ENCODE measurements at places on chromosomes 2 and 18.

DNA sequence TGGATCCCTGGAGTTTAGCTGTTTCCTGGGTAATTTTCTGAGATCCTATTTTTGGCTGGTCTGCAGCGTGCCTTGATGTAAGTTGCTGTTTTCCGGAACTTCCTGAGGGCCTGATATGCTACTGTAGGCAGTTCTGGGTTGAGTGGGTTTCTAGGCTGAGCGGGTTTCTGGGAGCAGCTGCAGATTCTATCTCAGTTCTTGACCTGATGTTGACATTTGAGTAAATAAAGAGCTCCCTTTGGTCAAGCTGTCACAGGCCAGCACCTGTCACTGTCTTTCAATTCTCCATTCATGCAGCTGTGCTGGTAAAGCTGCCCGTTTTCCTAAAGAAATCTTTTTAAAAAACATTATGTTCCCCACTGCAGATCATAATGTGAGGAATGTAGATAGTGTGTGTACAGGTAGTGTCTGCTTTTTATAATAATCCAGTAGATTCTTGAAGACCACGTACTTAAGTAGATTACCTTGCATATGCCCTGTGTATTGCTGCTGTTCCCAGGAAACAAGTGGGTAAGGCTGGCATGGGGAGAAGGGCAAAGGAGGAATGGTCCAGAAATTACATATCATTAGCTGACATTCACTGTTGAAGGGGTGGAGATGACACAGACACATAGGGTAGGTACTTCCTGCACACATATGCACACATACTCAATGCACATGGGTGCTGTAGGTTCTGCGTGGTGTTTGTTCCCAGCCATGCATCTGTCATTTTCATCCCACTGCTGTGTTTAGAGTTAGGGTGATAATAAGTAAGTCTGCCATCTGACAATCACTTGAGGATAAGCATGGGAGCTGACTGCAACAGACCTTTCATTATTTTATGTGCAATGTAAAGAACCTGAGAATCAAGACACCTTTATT, 25.9 kb downstream of the CD28 start:
- DNase-seq = no peak

DNA sequence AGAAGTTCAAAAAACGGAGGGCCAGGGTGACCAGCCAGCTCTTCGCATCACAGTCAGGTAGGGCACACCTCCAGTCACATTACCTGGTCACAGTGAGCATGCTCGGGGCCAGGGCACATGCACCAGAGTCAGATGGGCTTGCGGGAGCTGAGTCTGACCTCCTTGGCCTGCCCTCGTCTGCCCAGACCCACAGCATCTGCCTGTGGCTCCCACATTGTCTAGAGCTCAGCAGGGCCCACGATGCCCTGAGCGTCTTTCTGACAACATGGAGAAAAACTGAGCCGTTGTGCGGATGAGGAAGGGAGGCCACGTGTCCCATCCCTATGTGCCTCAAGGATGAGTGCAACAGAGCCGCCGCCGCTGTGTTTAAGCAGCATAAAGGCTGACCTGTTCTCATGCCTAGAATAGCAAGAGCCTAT, 37.6 kb downstream of the CRACDL start:
- no peak for DNase-seq

DNA sequence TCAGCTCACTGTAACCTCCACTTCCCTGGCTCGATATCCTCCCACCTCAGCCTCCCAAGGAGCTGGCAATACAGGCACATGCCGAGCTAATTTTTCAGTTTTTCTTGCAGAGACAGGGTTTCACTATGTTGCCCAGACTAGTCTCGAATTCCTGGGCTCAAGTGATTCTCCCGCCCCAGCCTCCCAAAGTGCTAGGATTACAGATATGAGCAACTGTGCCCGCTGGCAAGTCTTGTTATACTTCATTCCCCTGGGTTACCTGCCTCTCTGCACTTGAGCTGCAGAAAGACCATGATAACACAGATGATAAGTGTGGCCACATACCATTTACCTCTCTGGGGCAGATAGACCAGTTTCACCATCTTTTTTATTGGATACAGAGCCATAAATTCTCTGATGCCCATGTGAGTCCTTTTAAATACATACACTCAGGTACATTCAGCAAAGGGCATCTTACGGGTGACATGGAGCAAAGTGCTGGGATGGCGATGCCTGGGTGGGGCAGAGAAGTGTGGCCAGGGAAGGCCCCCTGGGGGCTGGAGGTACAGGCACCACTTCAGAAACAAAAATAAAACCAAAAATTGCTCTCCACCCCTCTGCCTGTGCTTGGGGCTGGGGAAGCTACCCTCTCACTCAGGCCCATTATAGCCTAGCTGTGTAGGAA, 20.4 kb downstream of the CCT7 start:
- DNase-seq = no peak

- no peak for DNase-seq
Observed at GRCh38 chr2:1759611-1759930, 15.3 kb upstream of the PXDN start.

DNA sequence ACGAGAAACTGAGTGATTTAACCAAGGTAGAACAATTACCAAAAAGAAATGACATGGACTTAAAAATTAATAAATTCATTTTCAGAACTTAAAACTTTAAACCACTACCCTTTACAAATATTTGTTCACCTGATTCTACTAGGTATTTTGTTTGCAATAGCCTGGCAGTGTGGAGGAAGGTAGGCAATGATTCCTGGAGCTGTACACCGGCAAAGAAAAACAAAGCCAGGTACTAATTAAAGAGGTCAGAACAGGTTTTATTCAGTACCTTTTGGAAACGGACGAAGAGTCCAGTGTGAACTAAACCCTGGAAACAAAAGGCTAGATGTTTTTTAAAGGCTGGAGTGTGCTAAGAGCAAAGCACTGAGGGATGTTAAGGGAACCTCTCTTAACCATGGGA, 561.3 kb upstream of the FSHR start:
- no peak for DNase-seq

GRCh38 chr2:159089543-159089942, 121.1 kb downstream of the TANC1 start:
- no peak for DNase-seq

DNA sequence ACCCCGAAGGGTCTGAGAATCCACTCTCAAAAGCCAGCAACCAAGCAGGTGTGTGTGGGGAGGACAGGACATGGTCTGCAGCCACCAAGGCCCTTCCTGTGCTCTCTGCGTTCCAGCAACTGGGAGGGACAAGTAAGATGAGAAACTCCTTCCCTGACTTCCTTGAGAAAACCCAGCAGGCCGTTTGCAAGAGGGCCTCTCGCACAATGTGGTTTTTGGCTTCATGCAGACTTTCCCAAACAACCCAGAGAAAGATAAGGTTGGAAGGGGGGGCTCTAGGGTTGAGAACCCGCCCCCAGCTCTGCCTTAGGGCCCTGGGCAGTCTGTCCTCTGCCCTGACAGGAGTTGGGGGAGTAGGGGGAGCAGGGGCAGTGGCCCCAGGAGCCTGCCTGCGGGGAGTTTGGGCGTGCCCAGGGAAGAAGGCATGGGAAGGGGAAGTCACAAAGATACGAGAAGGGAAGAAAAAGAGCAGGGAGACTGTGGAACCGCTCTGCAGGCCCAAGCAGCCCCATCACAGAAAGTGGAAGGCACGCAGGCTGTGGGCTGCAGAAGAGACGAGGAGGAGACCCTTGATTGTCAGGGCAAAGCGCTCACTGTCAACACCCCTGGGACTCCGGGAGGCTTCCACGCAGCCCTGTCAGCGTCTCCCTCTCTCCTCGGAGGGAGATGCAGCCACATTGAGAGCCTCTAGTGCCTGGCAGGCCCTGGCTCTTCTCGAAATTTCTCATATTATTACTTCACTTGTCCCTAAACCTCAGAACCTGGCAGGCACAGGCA, 99.8 kb downstream of the SMAD7 start:
- no peak for DNase-seq

Measured in stimulated activated CD4-positive, alpha-beta T cell treated with anti-CD3 and anti-CD28 coated beads, Interleukin-12 subunit alpha, Interleukin-12 subunit beta, amount 100 ng/mL, for 24 hours (primary cell).